ENCODE measurements at places on chromosomes 2 and 18.

- DNase-seq: no peak
Observed at GRCh38 chr2:67393237-67393636, 3.9 kb upstream of the ETAA1 start.

GRCh38 chr2:134460583-134460998, 206.7 kb downstream of the MGAT5 start:
- no peak for DNase-seq

DNA sequence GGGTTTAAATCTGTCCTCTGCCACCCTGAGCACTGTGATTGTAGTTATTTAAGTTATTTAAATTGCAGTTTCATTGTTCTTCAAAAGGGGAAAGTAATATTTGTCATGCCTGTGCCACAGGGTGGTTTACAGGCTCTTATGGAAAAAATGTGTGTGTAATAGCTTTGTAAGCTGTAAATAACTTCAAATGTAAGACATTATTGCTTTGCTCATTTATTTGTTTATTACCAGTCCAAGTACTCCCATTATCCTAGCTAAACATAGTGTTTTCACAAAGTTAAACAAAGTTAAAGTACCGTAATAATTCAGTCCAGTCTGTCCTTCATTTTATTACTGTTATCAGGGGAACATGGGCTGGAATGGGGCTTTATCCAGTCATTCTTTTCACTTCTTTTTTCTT, 43.4 kb upstream of the IGFBP2 start:
- no peak for DNase-seq

- DNase-seq: no peak
Observed at GRCh38 chr2:64862623-64863022, 126.6 kb upstream of the SLC1A4 start.

- DNase-seq: no peak
Observed at GRCh38 chr2:233857511-233858141, 3.3 kb upstream of the HJURP start.

DNA sequence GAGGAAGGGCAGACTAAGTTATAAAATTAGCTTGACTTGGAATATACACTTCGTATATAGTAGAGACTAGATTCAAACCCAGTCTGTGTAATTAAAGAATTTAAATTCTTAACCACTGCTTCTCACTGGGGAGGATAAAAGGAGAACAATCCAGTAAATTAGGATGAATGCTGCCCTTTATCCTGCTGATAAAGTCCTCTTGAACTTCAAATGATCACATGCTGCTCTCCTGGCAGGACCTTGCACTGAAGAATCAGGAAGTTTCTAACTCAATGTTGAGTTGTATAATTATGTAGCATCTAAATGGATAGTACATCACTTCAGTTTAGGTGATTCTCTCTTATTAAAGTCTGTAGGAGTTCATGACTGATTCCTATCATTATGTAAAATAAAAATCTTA, 1179.7 kb downstream of the DSC3 start:
- no peak for DNase-seq

DNA sequence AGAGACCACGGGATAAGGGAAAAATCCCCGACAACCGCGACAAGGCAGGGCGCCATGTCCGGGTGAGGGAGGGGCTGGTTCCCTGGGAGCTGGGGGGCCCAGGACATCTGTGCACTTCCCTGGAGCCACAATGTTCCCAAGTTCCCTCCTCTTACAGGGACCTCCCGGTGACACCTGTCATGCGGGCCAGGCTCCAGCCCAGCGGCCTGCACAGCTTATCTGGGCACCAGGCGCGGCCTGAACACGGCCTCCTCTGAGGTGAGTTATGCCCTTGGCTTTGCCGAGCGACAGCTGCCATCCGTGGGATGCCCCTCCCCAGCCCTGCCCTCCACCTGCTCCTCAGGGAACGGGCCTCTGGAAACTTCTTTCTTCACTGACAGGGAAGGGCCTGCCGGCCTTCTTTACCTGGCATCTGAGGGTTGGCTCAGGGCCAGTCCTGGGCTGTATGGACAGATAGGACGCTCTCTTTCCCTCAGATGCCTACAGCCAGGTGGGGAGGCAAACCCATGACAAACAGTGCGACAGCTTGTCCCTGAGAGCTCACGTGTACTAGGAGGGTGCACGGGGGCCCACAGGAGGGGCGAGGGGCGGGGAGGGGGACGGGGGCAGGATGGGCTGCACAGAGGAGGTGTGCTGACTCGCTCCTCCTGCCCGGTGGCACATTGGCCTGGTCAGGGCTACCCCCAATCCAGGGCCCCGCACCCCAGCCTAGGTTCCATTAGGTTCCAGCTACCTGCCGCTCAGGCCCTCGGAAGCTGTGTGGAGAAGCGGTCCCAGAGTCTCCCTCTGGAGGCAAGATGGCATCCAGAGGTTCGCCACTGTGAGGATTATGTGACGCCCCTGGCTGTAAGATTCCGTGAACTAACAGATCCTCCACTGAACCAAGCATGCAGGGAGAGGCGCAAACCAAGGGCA, 34.9 kb upstream of the HPCAL1 start:
- no peak for DNase-seq

GRCh38 chr2:11498543-11499034, 32.6 kb upstream of the E2F6 start:
- no peak for DNase-seq

DNA sequence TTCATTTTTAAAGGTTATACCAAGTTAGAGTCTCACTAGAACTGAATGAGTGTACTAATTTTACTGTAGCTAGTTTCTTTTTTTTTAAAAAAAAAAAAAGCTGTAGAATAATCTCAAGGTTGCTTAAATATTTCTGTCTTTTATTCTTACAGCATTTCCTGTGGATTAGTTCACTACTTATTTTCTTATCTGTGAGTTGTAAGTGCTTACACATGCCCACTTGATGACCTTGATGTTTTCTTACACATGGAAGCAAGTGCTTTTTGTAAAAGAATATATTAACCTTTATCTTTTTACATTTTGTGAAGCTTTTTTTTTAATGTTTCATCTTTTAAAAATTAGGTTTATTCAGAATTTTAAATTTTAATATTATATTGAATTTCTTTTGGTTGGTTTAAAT, 57.8 kb downstream of the MSH2 start:
- no peak for DNase-seq

- no peak for DNase-seq
Observed at GRCh38 chr2:17661460-17661859, 92.2 kb downstream of the SMC6 start.

DNA sequence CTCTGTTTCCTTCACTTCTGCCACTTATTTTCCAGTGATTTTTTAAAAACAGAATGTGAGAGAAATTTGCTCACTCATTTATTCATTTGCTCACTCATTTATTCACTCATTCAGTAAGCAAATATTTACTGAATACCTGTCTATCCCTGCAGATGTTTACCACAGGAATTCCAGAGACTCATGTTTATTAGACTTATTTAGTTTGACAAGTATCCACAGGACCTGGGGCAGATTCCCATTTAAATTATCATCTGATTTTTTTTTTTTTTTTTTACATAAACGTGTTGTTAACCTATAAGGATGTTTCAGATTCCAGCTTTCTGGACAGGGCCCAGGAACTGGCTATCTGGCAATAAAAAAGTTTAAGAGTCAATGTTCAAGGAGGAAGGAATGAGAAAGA, 175.1 kb upstream of the ERBB4 start:
- no peak for DNase-seq

- DNase-seq: no peak
Observed at GRCh38 chr18:75800331-75800648, 372.8 kb upstream of the SMIM21 start.

All from stimulated activated CD4-positive, alpha-beta T cell treated with anti-CD3 and anti-CD28 coated beads, TNF-alpha, amount 100 ng/mL, for 1 hour (primary cell).